SIG-M5 (cell line): ENCODE measurements at places on chromosomes 11 and 22.

- DNase-seq = no peak
Measured at GRCh38 chr11:40294349-40294735, 1165.1 kb downstream of the LRRC4C start.

- DNase-seq = peak; percentile 27
Measured at GRCh38 chr22:36331912-36332622, 55.7 kb downstream of the MYH9 start.

- DNase-seq = no peak
Measured at GRCh38 chr11:46616551-46617133, 385 bp downstream of the HARBI1 start.

DNA sequence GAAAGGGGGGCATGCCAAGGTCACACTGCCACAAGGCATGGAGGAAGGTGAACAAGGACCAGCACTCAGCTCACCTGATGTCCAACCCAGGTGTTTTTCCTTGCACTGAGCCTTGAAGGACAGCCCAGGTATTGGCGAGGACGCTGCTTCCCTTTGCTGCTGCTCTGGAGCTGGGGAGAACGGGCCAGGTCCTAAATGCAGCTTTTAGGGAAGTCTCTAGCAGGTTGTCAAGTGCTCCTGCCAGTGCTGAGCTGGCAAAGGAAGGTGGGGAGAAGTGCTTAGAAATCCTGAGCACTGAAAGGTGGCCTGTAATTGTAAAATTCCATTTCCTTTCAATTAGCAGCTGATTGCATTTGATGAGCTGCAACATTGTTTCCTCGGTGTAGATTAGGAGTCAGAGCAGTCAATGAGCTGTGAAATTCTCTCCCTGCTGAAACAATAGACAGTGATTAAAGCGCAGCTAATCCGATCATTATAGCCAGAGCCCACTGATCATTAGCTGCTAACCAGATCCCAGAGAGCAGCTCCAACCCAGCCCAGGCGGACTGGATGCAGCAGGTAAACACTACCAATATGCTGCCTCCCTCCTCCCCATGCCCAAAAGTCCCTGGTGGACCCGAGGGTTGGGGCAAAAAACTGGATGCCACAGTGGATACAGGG is 507.6 kb downstream of the INSC start:
- no peak for DNase-seq

- DNase-seq = no peak
Measured at GRCh38 chr22:34427841-34428240, 507.6 kb upstream of the LARGE1 start.

DNA sequence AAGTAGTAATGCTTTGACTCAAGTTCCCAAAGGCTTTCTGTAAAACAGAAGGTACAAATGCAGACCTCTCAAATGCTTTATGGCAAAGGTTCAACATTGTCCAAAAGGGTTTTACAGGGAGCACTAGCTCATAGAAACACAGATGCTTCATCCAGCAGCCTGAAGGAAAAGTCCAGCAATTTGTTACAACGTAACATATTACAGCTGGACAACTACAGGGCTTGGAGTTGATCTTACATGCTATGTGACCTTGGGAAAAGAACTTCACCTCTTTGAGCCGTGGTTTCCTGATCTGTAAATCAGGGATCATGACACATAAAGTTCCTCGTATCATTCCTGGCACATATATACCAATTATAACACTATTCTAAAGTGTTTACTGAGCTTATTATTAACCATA is 84.9 kb downstream of the DDIAS start:
- DNase-seq = no peak

GRCh38 chr11:42857344-42857743 is 454.5 kb upstream of the API5 start:
- no peak for DNase-seq

DNA sequence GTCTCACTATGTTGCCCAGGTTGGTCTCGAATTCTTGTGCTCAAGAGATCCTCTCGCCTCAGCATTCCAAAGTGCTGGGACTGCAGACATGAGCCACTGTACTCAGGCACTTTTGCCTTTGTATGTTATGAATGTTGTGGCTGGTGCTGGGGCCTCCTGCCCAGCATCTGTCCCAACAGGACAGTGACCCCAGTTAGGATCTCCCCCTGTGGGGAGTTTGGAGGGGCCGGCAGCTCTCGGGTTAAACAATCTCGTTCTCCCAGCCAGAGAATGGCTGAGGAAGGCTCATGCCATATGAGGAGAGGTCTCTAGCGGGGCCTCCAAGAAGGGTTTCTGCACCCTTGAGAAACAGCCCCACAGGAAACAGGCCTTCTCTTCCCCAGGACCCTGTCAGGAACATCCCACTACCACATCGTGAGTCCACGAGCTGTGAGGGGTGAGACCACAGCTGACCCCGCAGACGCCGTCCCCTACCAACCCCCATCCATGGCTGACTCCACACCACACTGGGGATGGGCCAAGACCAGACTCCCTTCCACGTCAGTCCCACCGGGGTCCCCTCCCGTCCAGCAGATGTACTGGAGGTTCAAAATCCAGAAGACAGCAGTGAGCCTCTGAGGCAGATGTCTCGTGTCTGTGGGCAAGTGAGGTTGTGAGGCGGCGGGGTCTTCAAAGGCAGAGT is 54.1 kb downstream of the SHANK2 start:
- no peak for DNase-seq
